ENCODE measurements at places on chromosomes 4 and X.

DNA sequence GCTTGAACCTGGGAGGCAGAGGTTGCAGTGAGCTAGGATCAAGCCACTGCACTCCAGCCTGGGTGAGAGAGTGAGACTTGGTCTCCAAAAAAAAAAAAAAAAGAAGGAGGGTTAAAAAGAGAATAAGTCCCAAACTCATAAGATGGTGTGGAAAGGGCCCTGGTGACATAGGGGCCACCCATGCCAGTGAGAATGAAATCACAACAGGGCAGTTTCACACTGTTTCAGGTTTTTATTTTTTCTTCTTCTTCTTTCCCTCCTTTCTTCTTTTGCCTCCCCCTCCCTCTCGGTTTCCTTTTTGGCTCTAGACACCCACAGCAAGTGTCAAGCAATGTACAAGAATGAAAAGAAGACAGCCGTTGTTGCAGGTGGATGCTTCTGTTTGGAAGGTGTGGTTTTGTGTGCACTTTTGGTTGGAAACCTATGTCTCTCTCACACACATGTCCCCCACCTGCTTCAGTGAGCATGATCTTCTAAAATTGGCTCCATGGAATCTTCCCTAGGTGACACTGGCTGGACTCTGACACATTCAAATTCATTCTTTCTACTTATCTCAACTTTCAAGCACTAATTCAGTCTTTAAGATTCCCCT lies 14.4 kb upstream of the TLR8 start:
- DNase-seq: no peak

- DNase-seq: no peak
These were observed 94.4 kb upstream of the HPGD start for GRCh38 chr4:174616661-174617060.

DNA sequence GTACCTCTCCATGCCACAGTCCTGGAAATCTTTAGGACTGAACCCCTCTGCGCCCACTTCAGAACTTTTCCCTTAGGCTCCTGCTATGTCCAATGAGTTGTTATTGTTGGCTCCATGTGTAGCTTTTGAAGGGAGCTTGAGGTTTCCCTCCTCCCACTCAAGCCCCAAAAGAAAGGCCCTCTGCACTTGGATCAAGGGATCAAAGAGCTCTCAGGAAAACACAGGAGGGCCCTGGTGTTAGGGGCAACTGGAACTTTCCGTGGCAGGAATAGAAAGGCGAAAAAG lies 135.0 kb downstream of the RASL11B start:
- peak; percentile 13 for DNase-seq

GRCh38 chrX:97332963-97333362 lies 449.3 kb downstream of the RPA4 start:
- peak; percentile 9 for DNase-seq

DNA sequence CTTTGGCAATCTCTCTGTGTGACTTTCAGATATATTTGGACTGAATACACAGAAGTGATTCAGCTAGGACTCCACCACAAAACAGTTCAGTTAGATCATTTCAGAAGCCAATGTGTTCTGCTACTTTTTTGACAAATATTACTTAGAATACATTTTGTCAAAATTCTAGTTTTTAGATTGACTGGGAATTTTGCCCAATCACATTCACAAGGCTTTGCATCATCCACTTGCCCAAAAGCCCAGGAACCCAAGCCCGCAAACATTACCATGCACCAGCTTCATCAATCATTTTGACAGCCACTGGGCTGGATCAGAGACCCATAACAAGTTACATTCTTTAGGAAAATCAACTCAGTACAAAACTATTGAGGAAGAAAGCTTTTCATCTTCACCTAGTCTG lies 256.6 kb upstream of the NDST3 start:
- DNase-seq: peak; percentile 56

GRCh38 chr4:25958110-25958509 lies 44.1 kb downstream of the SMIM20 start:
- no peak for DNase-seq

DNA sequence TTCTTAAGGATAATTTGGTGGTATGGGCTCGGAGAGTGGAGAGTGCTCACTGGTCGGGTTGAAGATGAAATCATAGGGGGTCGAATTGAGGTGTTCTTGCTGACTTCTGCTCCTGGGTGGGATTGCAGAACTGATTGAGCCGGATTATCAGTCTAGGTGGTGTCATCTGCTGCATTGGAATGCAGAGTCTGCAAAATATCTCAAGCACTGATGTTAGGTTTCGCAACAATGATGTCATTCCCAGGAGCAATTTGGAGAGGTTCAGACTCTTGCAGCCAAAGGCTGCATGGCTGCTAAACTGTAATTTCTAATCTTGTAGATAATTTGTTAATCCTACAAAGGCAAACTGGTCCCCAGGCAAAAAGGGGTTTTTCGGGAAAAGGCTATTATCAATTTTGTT lies 67.7 kb downstream of the RHOH start:
- peak; percentile 92 for DNase-seq

GRCh38 chr4:147739239-147739823 lies 7.4 kb downstream of the ARHGAP10 start:
- peak; percentile 59 for DNase-seq

- no peak for DNase-seq
These were observed 32.7 kb upstream of the RASGEF1B start for GRCh38 chr4:81504112-81505003.

DNA sequence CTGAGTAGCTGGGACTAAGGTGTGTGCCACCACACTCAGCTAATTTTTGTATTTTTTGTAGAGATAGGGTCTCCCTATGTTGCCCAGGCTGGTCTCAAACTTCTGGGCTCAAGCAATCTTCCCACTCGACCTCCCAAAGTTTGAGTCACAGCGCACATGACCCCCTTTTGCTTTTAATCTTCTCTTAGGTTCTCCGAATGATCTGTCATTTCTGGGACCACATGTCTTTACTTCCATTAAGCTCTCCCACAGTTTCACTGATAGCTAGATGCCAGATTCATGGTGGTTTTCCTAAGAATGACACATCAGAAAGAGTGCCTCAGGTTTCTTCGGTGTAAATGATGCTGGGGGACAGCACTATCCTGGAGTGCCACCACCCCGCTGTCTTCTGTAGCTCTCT lies 17.9 kb downstream of the PRKX start:
- DNase-seq: no peak

DNA sequence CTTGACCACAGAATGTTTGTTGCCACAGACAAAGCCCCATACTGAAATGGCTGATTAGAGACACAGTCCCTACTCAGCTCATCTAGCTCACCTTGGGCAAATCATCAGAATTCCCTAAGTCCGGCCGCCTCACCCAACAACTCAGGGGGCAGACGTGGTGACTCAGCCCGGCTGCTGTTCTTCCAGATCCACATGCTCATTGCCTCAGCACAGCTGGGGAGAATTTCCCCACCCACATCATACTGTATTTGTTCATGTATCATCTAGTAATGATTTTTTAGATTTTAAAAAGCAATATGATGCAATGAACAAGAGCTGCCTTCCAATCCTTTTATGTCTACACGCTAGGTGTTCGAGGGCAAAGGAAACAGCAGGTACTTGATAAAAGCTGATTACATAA lies 333.8 kb upstream of the TENM3 start:
- peak; percentile 70 for DNase-seq

GRCh38 chr4:103044183-103044582 lies 24.7 kb upstream of the SLC9B1 start:
- DNase-seq: no peak

- peak; percentile 41 for DNase-seq
These were observed 101.5 kb downstream of the KDM6A start for GRCh38 chrX:44974451-44974850.

DNA sequence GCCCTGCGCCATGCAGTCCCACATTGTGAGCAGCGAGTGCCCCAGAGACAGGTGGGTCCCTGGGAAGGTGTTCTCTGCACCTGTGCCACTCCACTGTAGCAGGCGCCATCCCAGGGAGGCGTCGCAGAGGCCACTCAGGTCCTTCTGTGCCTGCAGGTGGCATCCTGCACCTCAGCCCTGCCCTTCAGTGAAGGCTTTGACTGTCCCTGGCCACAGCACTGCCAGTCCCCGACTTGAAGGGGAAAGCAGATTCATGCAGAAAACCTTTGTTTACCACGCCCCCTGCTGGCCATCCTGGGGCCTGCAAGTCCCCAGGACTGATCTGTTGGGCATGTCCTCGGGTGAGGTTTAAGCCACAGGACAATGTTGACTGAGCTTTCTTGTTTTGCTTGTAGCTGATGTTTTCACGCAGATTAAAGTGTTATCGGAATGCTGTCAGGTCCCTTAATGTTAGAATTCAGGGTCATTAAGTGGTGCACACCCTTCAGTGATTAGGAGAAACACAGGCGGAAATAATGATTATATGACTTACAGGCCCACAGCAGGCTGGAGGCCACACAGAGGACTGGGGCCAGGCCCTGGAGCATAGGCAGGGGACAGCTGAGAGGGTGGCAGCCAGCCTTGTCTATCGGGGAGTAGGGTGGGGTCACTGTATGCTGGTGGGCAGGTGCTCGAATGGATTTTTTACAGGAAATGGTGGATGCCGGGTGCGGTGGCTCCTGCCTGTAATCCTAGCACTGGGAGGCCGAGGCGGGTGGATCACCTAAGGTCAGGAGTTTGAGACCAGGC lies 5.0 kb downstream of the TACC3 start:
- peak; percentile 66 for DNase-seq

GRCh38 chr4:7037425-7037824 lies 5.7 kb upstream of the TADA2B start:
- DNase-seq: no peak

DNA sequence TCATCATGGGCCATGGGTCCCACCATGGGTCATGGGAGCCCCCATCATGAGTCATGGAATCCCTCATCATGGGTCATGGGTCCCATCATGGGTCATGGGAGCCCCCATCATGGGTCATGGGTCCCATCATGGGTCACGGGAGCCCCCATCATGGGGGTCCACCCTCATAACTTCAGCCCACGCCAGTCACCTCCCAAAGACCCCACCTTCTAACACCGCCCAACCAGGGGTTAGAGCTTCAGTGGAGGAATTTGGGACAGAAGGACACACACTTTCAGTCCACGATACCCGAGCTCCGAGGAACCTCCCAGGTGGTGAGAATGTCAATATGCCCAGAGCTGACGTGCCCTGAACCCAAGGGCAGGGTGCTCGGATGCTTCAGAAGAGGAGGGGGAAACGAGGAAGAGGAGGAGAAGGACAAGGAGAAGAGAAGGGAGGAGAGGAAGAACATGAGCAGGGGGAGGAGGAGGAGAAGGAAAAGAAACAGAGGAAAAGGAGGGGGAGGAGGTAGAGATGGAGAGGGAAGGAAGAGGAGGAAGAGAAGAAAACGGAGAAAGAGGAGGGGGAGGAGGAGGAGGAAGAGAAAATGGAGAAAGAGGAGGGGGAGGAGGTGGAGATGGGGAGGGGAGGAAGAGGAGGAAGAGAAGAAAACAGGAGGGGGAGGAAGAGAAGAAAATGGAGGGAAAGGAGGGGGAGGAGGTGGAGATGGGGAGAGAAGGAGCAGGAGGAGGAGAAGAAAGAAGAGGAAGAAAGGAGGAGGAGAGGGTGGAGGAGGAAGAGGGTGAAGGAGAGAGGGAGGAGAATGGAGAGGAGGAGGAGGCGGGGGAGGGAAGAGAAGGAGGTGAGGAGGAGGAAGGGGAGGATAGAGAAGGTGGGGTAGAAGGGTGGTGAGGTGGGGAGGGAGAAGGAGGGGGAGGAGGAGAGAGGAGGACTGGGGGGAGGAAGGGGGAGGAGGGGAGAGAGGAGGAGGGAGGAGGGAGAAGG lies 17.7 kb downstream of the IL3RA start:
- no peak for DNase-seq

DNA sequence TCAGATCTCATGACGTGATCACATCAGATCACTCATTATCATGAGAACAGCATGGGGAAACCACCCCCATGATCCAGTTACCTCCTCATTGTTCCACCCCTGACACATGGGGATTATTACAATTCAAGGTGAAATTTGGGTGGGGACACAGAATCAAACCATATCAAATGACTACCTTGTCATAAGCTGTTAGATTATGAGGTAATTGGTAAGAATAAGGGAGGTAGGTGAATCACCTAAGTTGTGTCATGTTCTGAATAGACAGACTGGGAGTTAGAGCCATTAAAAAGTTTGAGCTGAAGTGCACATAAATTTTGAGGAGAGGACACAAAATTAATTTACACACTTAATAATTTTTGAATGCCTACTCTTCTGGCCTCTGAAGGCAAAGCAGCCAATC lies 24.7 kb downstream of the SLC9B1 start:
- DNase-seq: no peak

- no peak for DNase-seq
These were observed 6.2 kb upstream of the AFF1 start for GRCh38 chr4:86928400-86929255.

DNA sequence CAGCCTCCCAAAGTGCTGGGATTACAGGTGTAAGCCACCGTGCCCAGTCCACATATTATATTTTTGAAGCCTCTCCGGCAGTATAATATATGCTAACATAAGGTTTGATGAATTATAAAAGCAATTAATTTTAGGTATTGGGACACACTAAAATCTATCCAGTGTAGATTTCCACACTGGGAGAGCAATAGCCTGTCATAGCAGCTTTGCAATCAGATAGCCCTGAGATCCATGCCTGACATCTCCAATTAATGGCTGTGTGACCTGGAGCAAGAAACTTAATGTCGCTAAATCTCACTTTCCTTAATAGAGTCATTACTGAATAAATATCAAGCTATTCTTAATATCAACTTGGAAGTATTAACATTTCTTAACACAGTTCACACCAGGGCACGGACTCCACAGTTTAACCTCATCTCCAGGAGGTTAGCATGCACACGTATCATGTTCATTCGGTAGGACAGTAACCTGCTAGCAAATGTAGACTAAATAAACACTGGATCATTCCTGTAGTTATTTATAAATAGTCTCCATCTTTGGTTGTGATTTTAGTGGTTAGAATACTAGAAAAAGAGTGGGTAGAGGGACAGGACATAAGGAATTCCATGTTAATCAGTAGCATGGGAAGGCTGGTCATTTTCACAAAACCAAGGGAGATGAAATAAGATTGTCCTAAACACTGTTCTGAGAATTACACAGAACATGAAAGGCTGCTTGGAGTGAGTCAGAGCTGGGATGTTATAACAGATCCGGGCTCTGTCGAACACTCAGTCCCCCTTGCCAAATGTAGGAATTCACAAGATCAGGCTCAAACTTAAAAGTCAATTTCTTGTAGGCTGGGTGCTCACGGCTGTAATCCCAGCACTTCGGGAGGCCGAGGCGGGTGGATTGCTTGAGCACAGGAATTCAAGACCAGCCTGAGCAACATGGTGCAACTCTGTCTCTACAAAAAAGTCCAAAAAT lies 254.7 kb downstream of the PALLD start:
- DNase-seq: peak; percentile 72

- peak; percentile 1 for DNase-seq
These were observed 652.9 kb upstream of the IGFBP7 start for GRCh38 chr4:57763070-57763469.

DNA sequence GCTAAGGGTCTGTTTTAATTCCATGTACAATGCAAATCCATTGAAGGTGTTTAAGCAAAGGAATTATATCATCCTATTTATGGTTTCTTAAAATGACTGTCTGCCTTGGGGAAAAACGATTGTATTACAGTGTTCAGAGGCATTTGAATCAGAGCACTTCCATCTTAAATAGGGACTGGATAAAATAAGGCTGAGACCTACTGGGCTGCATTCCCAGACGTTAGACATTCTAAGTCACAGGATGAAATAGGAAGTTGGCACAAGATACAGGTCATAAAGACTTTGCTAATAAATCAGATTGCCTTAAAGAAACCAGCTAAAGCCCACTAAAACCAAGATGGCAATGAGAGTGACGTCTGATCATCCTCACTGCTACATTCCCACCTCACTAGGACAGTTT lies 1167.2 kb upstream of the PABPC4L start:
- no peak for DNase-seq

GRCh38 chr4:80215449-80216052 lies 18.2 kb downstream of the PRDM8 start:
- peak; percentile 40 for DNase-seq

- DNase-seq: no peak
These were observed 12.1 kb upstream of the FAM47A start for GRCh38 chrX:34144246-34144645.

- peak; percentile 1 for DNase-seq
These were observed 271.2 kb downstream of the NLGN4X start for GRCh38 chrX:5957506-5957905.

Data from amniotic epithelial cell (primary cell).